ENCODE measurements at places on chromosomes 3 and 15.

GRCh38 chr3:4514321-4514720 is 21.2 kb downstream of the ITPR1 start:
- H3K4me3 ChIP-seq, result no peak overlapping the region
- no peaks in the 10 kb centered on the region for H3K27me3 ChIP-seq
- H3K36me3 ChIP-seq, result no peaks in the 10 kb centered on the region
- no peaks in the 10 kb centered on the region for H3K4me1 ChIP-seq

DNA sequence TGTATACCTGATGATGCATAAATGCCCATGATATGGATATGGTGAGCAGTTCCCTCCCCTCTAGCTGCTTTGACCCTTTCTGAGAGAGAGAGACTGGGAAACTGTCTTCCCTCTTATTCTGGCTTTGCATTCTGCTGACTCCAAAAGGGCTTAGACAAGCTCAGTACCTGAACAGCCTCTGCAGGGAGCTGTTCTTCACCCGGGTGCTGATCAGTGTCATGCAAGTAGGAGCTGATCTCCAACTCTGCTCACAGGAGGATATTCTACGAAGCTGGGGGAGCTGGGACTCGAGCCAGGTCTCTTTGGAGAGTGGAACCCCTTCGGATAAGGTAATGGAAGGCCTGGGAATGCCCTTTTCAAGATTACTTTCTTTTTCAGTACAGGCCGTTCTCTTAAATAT is 237.1 kb downstream of the RYR3 start:
- no peaks in the 10 kb centered on the region for H3K27me3 ChIP-seq
- no peaks in the 10 kb centered on the region for H3K4me1 ChIP-seq
- no peaks in the 10 kb centered on the region for H3K36me3 ChIP-seq
- no peak overlapping the region for H3K27ac ChIP-seq
- DNase-seq, result no peak

DNA sequence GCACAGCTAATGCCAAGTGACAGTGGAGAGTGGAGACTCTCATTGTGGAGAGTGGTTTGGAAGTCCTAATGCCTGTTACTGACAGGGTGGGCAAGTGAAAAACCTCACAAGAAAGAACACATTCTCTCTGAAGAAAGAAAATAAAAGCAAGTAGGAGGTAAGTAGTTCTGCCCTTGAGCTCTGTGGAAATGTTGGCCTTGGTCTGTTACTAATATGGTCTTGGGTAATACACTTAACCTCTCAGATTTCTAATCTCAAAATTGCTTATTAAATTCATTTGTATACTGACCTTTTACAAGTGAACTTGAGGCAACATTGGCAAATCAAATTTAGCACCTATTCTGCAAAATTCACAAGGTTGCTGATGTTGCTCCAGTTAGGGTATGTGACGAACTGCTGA is 291.6 kb upstream of the CBLB start:
- H3K36me3 ChIP-seq, result no peaks in the 10 kb centered on the region
- H3K27me3 ChIP-seq, result no peaks in the 10 kb centered on the region
- no peak for DNase-seq

DNA sequence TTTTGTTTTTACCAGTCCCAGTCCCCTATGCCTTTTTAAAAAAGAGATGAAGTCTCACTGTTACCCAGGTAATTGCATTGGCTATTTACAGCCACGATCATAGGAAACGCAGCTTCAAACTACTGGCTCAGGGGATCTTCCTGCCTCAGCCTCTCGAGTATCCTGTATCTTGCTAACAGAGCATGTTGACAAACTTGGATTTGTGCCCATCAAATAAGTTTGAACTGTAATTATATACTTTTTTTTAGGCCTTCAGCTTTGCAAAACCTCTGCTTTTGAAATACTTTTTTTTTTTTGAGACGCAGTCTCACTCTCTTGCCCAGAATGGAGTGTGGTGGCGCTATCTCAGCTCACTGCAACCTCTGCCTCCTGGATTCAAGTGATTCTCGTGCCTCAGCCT is 3.0 kb upstream of the EDEM1 start:
- no peaks in the 10 kb centered on the region for H3K27me3 ChIP-seq
- H3K4me1 ChIP-seq, result peaks cover 9% of the 10 kb centered on the region
- H3K27ac ChIP-seq, result no peak overlapping the region
- H3K4me3 ChIP-seq, result no peak overlapping the region
- H3K36me3 ChIP-seq, result peaks cover 4% of the 10 kb centered on the region
- no peak for DNase-seq

- no peaks in the 10 kb centered on the region for H3K4me1 ChIP-seq
- H3K27me3 ChIP-seq, result no peaks in the 10 kb centered on the region
- H3K27ac ChIP-seq, result no peak overlapping the region
- H3K36me3 ChIP-seq, result no peaks in the 10 kb centered on the region
- no peak overlapping the region for H3K4me3 ChIP-seq
- no peak for DNase-seq
These were observed 207.9 kb upstream of the GADL1 start for GRCh38 chr3:31102196-31102879.

DNA sequence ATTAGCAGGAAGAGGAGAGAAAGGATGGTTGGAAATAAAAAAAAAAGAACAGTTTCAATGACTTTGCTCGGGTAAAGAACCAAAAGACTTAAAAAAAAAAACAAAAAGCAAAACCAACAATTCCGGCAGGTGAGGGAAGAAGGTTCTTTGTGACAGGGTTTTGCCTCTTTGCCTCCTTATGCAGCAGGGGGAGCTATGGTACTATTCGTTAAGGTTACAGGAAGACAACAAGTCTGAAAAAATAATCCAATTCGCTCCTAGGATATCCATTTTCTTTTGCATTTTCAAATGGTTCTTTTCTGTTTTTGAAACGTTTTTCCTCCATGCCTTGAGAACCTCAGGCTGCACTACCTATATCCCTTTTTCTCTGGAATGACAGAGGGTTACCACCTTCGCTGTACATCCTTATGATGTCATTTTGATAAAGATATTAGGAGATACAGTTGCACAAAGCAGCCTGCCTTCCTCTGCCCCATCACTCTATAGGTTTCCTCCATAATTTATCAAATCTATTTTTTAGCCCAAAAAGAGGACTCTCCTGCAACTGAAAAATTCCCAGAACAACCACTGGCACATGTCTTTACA is 55.0 kb downstream of the CFAP20DC start:
- no peaks in the 10 kb centered on the region for H3K4me1 ChIP-seq
- H3K4me3 ChIP-seq, result no peak overlapping the region
- no peaks in the 10 kb centered on the region for H3K36me3 ChIP-seq
- no peak overlapping the region for H3K27ac ChIP-seq
- DNase-seq, result peak; percentile 38

- no peak overlapping the region for H3K4me3 ChIP-seq
- no peak overlapping the region for H3K27ac ChIP-seq
- DNase-seq, result no peak
- H3K27me3 ChIP-seq, result no peaks in the 10 kb centered on the region
- H3K4me1 ChIP-seq, result peaks cover 4% of the 10 kb centered on the region
These were observed 371.4 kb downstream of the SV2B start for GRCh38 chr15:91471468-91471867.
